ENCODE measurements at places on chromosomes 3 and 15.
A peak's percentile ranks its signal among the peaks of the same experiment; 100 is the strongest.

- peak; percentile 6 for DNase-seq
These were observed 965 bp downstream of the FLNB start for GRCh38 chr3:58009026-58009748.

- no peak for DNase-seq
These were observed 122.6 kb downstream of the ANO10 start for GRCh38 chr3:43499256-43499655.

DNA sequence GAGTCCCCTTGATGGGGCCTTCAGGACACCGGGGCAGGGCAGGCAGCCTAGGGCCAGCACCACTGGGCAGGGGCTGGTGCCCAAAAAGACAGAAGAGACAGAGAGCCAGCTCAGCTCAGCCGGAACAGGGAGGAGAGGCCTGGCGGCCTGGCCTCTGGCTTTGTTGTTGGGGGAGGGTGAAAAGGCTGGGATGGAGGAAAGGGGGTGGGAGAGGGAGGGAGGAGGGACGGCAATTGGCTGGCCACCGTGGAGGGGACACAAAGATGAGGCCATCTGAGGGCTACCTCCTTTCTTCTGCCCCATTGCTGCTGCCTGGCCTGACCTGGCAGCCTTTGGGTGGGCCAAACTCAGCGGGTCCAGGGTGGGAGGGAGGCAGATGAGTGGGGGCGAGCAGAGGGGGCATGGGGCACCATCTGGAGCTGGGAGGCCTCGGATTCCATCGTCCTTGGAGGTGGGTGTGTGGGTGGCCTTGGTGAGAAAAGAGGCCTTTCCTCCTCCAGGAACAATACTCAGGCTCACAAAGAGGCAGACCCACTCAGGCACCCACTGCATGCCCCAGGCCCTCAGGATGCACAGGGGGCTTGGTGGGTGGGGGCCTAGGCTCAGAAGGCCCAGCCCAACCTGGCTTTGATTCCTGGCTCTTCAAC, 9.3 kb downstream of the EFCC1 start:
- no peak for DNase-seq

GRCh38 chr3:18283680-18284079, 141.5 kb downstream of the SATB1 start:
- no peak for DNase-seq

DNA sequence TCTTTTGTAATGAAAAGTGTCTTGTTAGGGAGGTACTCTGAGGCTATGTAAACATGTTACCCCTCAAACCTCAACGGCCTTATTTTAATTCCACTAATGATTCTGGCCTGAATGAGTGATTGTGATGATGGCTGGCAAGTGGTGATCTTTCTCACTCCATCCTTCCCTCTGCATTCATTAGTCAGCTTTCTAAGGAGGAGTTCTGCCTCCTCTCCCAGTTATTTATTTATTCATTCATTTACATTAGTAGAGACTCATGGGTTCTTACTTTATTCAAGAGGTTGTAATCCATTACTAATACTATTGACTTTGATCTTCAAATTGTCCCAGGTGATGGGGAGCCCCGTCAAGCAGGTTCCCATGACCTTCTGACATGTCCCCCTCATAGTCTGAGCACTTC, 35.3 kb downstream of the GNB5 start:
- DNase-seq = no peak

DNA sequence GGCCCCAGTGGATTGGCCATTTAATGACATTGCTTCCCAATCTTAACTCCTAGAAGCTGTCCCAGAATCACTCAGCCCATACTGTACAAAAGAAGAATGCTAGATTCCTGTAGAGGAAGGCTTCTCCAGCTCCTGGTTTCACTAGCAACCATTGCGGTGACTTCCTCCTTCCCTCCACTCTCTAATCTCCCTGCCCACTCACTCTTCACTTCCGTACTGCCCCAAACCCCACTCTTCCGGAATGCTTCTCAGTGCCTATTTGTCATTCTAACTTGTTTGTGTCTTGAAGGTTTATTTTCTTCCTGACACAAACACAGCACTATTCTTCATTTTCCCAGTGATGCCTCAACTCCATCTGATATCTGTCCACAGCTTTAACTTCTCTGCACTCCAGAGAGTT, 97.1 kb upstream of the SPATA16 start:
- DNase-seq = no peak

- no peak for DNase-seq
These were observed 1.2 kb upstream of the ADAMTSL3 start for GRCh38 chr15:83652626-83653204.

- no peak for DNase-seq
These were observed 78.7 kb downstream of the ISG20 start for GRCh38 chr15:88717382-88718031.

- no peak for DNase-seq
These were observed 44.8 kb downstream of the OPA1 start for GRCh38 chr3:193637831-193638230.

GRCh38 chr3:42198709-42199108, 67.3 kb downstream of the CCK start:
- no peak for DNase-seq

GRCh38 chr3:33612607-33613006, 105.4 kb downstream of the CLASP2 start:
- DNase-seq = no peak

DNA sequence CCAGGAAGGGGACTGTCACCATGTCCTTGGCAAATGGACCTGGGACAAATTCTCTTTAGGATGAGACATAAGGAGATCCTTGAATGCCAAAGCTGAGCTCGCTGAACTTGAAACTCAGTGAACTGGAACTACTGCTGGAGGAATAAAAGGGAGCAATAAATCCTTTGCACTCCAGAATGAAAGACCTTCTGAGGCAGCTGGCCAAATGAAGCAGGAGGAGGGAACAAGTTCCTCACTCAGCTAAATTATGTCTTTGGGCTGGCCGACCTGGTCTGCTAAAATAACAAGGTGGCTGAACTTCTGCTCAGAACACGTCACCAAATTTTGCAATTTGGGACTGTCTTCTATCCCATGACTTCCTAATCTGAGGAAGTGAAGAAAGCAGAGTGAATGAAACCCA, 314.7 kb downstream of the LPP start:
- DNase-seq = no peak

GRCh38 chr3:69881756-69882428, 117.6 kb upstream of the SAMMSON start:
- no peak for DNase-seq

DNA sequence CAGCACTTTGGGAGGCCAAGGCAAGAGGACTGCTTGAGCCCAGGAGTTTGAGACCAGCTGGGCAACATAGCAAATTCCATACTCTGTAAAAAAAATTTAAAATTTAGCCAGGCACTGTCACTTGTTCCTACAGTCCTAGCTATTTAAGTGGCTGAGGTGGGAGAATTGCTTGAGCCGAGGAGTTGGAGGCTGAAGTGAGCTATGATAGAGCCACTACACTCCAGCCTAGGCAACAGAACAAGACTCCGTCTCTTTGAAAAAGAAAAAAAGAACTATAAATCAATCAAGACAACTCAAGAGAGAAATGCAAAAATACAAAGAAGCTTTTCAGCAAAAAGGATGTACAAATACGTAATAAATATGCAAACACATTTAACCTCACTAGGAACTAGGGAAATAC, 78.8 kb downstream of the TJP1 start:
- DNase-seq = no peak

GRCh38 chr3:129087138-129087702, 26.6 kb downstream of the GP9 start:
- DNase-seq = no peak

DNA sequence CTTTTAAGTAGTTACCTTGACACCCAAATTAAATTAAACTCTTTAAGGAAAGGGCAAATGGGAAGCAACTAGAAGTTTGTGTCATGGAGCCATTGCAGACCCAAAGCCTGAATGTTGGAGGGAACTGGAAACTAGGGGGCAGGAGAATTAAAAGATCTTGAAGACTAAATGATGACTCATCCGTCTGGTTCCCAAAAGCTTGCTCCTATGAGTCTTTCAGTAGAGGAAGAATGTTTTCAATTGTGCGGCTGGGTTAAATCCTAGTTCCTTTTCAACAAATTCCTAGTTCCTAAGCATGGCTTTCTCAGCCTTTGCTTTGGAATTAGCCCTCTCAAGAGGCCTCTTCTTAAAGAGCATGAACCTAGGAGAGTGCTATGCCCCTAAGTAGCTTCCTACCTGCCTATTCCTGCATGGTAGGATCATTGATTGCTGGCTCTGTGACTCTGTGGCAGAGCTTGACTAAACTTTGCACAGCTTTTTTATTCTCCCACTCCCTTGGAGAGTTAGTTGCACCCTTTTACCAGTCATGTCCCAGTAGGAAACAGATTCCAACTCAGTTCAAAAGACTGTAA, 17.7 kb downstream of the CLEC3B start:
- no peak for DNase-seq

- no peak for DNase-seq
These were observed 268.1 kb downstream of the FOXP1 start for GRCh38 chr3:71315431-71315830.

DNA sequence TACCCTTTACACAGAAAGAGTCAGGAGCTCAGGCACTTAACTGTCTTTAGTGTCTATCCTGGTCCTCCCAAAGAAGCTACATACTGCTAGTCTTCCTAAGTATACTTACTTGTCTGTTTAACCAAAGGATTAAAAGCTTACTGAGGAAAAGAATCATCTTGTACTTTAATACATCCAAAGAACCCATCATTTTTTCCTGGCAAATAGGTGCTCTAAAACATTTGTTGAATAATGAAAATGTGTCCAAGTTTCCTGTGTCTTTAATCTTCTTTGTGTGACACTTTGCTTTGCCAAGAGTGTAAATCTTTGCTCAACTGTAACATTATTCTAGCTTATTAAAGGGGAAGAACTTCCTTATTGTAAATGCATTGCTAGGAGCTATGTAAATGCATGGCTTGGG, 519.2 kb downstream of the OTOL1 start:
- DNase-seq = no peak

DNA sequence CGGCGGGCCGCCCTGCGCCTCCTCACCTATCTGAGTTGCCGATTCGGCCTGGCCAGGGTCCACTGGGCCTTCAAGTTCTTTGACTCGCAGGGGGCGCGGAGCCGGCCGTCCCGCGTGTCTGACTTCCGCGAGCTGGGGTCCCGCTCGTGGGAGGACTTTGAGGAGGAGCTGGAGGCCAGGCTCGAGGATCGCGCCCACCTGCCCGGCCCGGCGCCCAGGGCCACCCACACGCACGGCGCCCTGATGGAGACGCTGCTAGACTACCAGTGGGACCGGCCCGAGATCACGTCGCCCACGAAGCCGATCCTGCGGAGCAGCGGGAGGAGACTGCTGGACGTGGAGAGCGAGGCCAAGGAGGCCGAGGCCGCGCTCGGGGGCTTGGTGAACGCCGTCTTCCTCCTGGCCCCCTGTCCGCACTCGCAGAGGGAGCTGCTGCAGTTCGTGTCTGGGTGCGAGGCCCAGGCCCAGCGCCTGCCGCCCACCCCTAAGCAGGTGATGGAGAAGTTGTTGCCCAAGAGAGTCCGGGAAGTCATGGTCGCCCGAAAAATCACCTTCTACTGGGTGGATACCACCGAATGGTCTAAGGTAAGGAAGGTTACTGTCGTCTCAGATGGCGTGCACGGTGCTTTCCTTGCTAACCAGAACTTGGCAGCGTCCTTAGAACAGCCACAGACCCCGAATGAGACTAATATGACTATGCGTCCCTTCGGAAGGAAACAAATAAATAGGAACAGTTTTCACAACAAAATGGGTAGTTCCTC, 567 bp downstream of the TICRR start:
- DNase-seq = no peak

DNA sequence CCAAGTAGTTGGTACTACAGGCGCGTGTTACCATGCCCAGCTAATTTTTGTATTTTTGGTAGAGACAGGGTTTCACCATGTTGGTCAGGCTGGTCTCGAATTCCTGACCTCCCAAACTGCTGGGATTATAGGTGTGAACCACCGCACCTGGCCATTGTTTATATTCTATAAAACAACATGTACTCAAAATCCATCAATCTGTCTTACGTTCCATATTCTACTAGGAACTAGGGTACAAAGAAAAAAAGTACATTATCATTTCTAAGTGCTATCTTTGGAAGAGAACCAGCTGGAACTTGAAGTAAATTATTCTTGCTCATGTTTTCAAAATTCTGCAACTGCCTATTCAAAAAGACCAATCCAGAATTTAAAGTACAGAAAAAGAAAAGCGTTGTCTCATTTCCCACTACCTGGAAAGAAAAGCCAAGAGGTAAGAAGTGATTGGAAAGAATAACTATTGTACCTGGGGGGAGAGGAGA, 15.2 kb downstream of the SPPL2A start:
- DNase-seq = no peak

DNA sequence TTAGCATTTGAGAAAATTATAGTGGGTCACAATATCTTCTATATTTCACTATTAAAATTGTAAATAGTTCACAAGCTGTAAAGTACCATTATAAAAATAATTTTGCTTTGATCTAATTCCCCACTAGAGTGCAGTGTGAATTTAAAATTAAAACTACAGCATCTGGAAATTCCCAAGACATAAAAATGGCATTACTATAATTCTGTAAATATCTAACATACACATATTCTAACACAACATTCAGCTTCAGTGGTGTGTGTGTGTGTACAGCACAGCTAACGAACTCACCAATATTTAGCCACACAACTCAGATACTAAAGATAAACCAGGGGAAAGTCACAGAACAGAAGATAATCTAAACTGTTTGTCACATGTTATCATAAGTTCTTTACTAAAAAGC, 424.9 kb upstream of the ZNF385D start:
- DNase-seq = no peak

- DNase-seq = no peak
These were observed 349.5 kb upstream of the POU1F1 start for GRCh38 chr3:87625876-87626275.

GRCh38 chr3:170716172-170716805, 130.4 kb upstream of the SLC7A14 start:
- DNase-seq = no peak

GRCh38 chr3:10534066-10534465, 28.7 kb upstream of the ATP2B2 start:
- DNase-seq = no peak

DNA sequence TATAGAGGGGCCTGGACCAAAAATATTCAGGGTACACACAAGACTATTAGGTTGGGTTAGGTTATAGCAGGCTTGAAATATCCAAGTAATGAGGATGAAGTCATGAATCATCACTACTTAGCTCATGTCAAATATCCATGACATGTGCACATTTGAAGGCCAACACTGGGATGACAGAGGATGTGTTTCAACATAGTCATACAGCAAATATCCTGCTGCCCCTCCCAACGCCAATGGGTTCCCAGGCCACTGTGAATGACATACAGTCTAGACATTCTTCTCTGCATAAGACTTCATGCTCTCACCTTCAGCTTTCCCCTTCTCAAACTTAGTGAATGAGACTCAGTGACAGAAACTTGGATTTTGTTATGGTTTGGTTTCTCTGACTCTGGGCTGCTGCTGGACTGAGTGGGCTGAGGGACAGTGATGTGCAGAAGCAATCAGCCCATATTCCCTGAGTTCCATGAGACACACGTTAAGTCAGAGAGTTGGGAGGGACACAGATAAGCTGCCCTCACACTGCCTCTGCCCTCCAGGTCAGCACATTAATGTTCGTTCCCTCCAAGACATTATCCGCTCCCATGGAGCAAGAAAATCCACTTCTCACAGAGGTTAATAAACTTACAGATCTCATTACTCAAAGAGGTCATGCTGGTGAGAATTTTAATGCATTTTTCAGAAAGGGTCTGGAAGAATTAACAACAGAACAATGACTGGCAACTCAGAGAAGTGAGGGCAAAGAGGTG, 15.4 kb downstream of the HOMER2 start:
- no peak for DNase-seq
